ENCODE measurements at places on chromosomes 16 and 17.

DNA sequence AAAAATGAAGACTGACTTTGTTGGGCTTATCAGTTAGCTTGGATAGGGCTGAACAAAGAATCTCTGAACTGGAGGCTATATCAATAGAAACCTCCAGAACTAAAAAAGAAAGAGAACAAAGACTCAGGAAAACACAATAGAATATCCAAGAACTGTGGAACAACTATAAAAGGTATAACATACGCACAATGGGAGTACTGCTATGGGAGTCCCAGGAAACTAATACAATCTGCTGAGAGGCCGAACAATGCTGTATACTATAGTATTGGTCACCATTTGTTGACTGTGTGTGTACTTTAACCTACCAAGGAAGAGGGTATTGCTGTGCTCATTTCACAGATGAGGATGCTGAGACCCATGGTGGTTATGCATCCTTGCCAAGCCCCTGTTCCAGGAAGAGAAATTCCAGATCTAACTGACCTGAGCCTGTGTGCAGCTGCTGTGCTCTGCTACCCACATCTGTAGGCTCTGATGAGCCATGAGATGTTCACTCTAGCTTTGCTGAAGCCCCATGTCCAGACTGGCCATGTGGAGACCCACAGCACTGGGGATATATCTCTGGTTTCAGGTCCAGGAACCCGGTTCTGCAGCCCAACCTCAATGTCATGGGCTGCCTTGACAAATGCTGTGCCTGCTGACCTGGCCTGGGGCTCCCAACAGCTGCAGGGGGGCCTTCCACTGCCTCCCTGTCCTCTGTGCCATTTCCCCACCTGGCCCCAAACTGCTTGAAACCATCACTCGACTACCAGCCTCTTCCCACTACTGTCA, 254.3 kb upstream of the TNRC6C start:
- DNase-seq = no peak

GRCh38 chr16:53518550-53519416, 15.8 kb upstream of the AKTIP start:
- peak; percentile 44 for DNase-seq

DNA sequence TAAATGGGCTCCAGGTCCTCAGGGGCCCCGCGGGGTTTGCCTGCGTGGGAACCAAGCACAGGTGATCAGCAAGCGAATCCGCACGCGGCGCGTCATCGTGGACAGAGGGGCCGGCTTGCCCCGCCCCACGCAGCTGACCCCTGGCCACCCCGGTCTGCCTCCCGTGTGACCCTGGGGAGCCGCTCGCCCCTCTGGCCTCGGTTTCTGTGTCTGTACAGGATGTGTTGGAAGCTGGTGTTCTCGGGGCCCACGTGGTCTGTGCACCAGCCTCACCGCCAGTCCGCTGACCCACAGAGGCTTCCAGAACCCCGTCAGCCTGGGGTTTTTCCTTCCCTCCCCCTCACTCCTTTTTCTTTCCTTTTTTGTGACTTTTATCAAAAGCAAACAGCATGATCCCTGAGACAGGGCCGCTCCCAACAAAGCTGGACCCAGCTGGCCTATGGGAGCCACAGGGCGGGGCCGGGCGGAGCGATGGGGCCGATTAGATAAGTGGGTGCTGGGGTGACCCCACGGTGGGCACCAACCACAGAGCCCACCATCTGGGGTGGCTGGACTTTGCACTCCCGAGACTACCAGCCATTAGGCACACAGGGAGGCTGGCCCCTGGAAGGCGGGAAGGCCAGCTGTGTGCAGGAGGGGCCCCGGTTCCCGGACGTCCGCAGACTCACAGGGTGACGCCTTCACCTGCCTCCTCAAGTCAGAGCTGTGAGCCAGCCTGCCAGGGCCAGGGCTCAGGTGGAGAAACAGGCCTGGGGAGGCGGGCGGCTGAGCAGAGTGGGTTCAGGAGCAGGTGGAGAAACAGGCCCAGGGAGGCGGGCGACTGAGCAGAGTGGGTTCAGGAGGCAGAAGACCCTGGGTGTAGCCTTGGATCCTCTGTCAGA, 56.0 kb downstream of the ZFPM1 start:
- DNase-seq = no peak

- DNase-seq = peak; percentile 74
These were observed 23.9 kb upstream of the FMNL1 start for GRCh38 chr17:45197555-45198334.

DNA sequence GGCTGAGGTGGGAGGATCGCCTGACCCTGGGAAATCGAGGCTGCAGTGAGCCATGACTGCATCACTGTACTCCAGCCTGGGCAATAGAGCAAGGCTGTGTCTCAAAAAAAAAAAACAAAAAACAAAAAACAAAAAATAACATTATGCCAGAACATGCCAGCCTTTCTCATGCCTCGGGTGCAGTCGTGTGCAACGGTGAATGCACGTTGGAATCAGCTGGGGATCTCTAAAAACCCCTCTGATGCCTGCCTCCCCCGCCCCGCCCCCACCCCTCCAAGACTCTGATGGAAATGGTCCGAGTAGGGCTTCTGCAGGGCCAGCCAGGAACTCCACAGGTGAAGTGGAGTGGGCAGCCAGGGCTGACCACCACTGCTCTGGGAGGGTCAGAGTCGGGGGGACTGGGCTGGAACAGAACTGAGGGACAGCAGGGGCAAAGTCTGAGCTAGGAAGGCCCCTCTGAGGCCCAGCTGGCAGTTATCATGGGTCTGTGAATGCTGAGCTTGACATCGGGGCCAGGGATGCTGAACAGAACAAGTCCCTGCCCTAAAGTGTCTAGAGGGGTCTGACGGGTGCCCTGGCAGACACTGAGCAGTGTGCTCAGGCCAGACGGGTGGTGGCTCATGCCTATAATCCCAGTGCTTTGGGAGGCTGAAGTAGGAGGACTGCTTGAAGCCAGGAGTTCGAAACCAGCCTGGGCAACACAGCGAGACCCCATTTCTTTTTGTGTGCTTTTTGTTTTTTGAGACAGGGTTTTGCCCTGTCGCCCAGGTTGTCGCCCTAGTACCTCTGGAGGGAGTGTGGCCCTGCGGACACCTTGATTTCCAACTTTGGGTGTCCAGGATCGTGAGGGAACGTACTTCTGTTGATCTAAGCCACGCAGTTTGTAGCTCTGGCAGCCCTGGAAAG, 193.4 kb upstream of the GSE1 start:
- no peak for DNase-seq

- DNase-seq = no peak
These were observed 11.0 kb upstream of the BEAN1 start for GRCh38 chr16:66416136-66416535.

DNA sequence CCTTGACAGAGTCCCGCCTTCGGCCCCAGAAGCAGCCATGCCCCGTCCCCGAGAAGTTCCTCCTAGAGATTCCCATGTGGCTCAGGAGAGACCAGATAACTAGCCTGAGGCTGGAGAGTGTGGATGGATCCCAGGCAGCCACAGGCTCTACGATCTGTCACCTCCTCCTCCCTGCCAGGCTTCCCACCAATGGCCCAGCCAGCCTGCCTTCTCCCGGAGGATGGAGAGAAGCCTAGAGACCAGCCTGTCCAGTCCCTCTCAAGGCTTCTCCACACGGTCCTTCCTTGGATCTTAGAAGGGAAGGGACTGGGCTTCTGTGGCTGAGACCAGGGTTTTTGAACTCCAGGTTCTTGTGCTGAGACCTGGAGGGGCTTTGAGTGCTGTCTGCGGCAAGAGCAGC, 1.6 kb upstream of the SMTNL2 start:
- DNase-seq = no peak

DNA sequence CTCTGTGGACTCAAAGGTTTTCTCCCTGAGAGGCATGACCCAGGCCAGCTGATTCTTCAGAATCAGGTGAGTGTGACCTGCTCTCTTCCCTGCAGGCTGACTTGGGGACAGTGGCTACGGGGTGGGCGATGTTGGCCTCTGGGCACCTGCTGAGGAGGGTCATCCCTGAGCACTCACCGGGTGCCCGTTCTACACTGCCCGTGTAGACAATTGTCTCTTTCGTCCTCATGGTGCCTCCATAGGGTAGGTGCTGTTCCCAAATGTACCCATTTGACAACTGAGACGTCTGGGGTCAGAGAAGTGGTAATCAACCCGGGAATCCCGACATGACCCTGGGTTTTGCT, 74.8 kb downstream of the GOSR1 start:
- DNase-seq = no peak

- no peak for DNase-seq
These were observed 176.6 kb downstream of the RAB11FIP4 start for GRCh38 chr17:31568121-31568520.

- no peak for DNase-seq
These were observed 54.3 kb downstream of the WNT3 start for GRCh38 chr17:46764000-46764708.

DNA sequence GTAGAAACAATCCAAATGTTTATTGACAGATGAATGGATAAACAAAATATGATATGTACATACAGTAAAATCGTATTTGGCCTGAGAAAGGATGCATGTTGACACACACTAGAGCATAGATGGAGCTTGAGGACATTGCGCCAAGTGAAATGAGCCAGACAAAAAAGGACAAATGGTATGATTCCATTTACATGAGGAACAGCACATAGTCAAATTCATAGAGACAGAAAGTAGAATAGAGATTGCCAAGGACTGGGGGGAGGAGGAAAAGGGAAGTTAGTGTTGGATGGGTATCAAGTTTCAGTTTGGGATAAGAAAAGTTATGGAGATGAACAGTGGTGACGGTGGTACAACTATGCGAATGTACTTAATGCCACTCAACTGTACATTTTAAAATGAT, 47.9 kb downstream of the COPRS start:
- DNase-seq = no peak

- DNase-seq = no peak
These were observed 124.2 kb downstream of the METRNL start for GRCh38 chr17:83203472-83204221.

DNA sequence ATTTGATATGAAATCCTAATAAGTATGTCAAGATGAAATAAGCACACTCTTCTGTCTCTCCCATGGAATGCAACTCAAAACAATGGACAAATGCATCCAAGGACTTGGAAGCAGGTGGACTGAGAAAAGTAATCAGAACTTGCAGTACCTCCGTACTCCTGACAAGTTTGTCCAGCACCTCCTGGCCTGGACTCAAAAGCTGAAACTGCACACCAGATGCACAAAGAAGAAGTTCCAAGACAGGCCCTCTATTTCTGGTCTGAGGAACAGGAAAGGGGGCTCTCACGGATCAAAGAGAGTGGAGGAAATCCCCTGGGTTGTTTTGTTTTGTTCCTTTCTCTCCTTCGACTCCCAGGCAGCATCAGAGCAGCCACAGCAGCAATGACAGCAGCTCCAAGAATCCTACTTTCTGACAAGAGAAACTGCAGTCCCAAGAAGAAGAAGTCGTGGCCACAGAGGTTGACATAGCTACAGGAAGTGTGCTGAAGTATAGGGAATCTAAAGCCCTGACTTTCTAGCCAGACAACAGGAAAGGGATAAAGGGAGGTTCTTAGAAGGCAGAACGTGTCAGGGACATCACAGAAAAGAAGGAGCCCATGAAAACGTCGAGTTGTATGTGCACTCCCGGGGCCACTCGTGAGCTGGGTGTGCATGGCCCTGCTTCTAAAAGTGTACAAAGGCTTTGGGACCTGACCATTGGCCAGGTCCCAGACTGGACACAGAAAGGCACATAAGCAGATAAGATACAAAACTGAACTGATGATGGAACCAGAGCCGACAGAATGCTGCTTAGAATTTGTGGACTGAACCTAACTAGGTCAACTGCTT, 29.3 kb downstream of the AKAP10 start:
- DNase-seq = no peak

DNA sequence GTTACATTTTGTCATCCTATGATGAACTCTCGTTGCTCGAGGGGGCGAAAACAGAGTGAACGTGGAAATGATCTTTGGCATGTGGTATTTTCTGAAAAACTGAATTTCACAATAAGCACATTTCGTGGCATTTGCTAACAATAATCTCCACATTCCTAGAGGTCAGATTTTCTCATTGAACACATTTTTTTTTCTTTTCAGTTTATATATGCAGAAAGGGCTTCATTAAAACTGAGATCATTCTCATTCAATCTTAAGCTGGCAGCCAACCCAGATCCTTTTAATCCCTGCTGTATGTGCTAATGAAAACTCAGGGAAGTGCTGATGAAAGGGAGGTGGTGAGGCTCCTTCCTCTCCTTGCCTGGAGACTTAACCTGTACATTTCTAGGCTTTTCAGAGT, 52.6 kb downstream of the PRKCA start:
- no peak for DNase-seq

DNA sequence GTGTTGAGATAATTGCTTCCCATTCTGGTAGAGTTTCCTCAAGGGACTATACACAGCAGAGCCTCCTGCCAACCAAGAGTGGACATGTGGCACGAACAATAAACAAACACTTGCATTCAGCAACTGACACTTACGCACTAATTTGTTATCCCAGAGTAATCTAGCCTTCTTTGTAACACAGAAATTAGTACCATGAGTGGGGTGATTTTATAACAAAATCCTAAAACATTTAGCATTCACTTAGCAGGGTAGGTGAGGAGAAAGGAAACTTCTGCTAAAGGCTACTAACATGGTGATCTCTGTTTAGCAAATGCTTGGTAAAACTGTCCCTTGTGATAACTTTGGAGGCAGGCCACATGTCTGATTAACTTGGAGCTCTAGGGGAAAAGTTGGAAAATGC, 325.2 kb downstream of the HS3ST4 start:
- DNase-seq = no peak

DNA sequence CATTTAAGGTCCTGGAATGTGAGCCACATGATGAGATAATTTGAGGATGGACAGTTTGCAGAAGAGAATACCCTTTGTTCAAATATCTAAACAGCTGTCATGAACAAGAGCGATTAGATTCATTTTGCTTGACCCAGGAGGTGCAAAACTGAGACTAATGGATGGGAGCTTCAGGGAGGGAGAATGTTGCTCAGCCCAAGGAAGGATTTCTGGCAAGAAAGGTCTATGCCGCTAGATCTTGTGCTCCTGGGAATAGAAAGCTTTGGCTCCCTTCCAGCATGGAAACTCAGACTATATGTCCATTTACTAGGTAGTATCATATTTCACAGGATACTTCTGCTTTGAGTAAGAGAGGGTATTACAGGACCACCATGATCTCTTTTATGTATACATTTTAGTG, 14.8 kb upstream of the CDH11 start:
- no peak for DNase-seq

DNA sequence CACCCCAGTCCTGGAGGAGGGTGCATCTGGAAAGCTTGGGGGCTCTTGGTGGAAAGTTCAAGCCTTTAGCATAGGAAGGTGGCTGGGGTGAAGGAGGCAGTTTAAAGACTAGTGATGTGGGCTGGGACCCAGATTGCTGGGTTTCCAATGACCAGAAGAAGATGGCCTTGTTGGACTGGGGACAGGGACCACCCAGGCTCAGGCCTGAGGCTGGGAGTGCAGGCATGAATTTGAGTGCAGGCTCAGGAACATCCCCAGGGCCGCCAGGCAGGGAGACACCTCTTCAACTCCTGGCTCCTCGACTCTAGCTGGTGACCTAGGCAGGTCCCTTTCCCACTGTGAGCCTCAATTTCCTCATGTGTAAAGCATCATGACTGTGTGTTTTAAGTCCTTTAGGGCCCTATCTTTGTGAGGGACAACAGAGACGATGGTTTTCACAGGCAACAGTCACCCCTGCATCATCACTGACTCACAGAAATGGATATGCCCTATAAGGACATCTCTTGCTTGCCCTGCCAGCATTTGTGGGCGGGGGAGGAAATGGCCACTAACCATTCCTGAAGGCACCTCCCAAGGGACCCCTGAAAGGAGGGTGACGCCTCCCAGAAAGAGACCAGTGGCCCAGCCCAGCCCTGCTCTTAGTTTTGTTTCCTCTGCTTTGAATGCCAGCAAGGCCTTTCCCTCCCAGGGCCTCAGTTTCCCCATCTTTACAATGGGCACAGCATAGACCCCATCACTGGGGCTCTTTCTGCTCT, 11.1 kb downstream of the NLRC5 start:
- DNase-seq = no peak
